Aorta (tissue), 5 donors: ENCODE measurements at places on chromosomes 3 and 15. TPM values are rescaled to one million over a fixed set of nuclear protein-coding genes. Genes with fewer than 3 reads are reported as not detected.

NEIL1 gene
- 45.5 TPM for total RNA-seq

EFCAB12 gene
- 0.36 TPM for total RNA-seq

TICRR gene
- total RNA-seq, result 0.60 TPM

RTP1 gene
- 0.48 TPM for total RNA-seq

NOX5 gene
- 0.19 TPM for total RNA-seq

ONECUT1 gene
- total RNA-seq, result not detected

NUP210 gene
- 4.8 TPM for total RNA-seq

FOXB1 gene
- total RNA-seq, result not detected

ARNT2 gene
- 7.5 TPM for total RNA-seq

SOX14 gene
- total RNA-seq, result not detected

IRAK2 gene
- 8.3 TPM for total RNA-seq

ZNF197 gene
- 20.3 TPM for total RNA-seq

SNTN gene
- total RNA-seq, result not detected

LRRC49 gene
- total RNA-seq, result 11.0 TPM

CEP63 gene
- total RNA-seq, result 29.7 TPM

PTPRG gene
- total RNA-seq, result 85.0 TPM

CCR1 gene
- 21.5 TPM for total RNA-seq

TLR9 gene
- total RNA-seq, result 0.42 TPM

TTLL13 gene
- not detected for total RNA-seq

ACKR2 gene
- total RNA-seq, result 3.1 TPM

PTPN23 gene
- total RNA-seq, result 44.0 TPM

SNX4 gene
- 30.2 TPM for total RNA-seq

CACNA1D gene
- total RNA-seq, result 0.78 TPM

GASK1A gene
- 33.7 TPM for total RNA-seq
